ENCODE measurements at places on chromosomes 16 and 17.

- DNase-seq, result no peak
Measured at GRCh38 chr17:74297941-74298340, 23.9 kb downstream of the DNAI2 start.

DNA sequence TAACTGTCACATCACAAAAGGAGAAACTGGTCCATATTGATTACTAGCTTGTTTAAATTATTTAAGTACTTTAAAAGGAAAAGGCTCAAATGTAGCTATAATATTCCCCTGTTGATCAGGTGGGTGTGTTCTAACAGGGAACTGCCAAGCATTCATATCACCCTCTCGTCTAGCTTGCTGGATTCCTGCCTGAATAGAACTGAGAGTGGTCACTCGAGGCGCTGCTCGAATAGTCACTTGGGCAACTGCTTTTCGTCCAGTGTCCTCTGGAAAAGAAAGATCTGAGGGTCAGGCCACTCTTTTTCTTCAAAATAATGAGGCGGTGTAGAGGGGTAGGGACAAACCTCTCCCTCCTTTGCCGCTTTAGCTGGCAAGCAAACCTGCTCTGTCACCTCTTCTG is 36.4 kb upstream of the USP22 start:
- no peak for DNase-seq

DNA sequence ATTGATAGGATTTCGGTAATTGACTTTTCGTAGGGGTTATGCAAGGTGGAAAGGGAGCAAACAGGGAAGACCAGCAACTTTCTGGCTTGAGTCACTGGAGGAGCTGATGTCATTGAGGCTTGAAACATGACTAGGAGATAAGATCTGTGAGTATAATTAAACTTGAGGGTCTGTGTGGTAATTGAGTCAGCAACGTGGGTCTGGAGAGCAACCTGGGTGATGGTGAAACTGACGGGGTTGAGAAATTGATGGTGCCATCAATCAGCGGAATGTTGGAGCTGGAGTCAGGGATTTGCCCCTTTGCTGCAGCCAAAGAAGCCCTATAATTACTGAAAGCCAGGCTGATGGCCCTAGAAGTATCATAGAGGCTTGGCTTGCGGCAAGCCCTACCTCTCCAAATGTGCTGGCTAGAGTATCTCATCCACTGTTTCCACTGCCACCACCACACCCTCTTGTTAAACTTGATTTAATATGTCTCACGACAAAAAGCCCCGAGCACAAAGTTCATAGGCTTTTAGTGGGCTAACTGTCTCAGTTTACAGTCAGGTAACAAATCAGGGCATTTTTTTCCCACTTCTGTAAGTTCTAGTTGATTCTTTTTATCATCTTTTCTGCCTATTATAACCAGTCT is 186.9 kb upstream of the ELAC2 start:
- DNase-seq, result no peak

- DNase-seq, result no peak
Measured at GRCh38 chr17:74862108-74862901, 2.6 kb upstream of the GRIN2C start.

DNA sequence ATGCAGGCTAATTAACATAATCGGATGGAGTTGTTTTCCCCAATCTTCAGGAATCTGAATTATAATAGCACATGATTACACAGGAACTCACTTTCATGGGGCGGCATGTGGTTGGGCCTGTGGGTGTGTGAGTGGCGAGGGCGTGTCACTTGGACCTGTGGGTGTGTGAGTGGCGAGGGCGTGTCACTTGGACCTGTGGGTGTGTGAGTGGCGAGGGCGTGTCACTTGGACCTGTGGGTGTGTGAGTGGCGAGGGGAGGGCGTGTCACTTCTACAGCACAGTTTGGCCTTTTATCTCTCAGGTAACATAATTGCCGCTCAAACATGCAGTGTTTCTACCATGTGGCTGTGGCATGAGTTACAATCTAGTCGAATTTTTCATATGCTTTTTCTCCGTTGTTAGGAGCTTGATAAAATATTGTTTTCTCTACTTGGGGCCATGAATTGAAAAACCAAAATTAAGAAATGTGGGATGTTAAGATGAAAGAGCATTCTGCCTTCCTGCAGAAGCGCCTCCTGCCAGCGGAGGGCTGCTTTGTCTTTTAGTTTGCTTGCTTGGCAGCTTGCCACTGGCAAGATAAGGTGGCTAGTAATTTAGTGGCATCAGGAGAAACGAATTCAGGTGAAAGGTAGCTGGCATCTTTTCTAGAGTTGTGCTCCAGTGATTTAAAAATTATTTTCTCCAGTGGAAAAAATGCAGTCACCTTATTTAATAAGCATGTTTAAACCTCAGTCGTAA is 36.2 kb downstream of the USP10 start:
- DNase-seq, result no peak

GRCh38 chr17:32575852-32576251 is 89.1 kb downstream of the CDK5R1 start:
- DNase-seq, result no peak

GRCh38 chr16:75559564-75560372 is 3.7 kb upstream of the TMEM231 start:
- DNase-seq, result no peak

- no peak for DNase-seq
Measured at GRCh38 chr17:27346228-27346899, 52.5 kb downstream of the WSB1 start.

GRCh38 chr16:10589109-10589508 is 8.7 kb upstream of the EMP2 start:
- DNase-seq, result no peak

DNA sequence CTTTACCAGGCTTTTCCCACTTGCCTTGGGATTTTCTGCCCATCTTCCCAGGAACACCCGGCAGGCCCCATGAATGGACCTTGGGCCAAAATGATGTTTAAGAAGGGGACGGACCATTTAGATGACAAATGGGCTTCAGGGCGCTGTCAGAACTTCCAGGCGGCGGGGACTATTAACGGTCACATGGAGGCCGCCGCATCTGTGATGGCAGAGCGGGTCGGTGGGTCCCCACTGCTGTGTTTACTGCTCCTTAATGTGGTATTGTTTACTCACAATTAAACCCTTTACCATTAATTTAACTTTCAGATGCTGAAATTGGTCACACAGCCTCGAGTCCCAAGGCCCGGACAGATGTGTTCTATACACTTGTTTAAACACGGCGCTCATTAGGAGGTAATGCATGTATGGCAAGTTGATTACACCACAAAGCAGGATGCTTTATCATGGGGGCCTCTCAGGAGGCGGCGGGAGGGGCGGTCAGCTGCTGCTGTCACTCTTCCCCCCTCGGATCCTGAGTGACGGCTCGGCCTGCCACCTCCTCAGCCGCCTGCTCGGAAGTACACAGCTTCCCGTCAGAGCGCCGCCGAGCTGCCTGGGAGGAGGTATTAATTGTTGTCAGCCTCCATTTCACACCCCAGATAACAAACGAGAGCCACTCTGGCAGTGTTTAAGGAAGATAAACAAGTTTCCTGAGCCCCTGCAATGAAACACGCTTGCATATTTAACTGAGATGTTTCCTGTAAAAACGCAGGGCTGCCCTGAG is 83.9 kb upstream of the IRX3 start:
- peak; percentile 46 for DNase-seq

GRCh38 chr17:32007463-32008298 is 498 bp downstream of the LRRC37B start:
- no peak for DNase-seq

- no peak for DNase-seq
Measured at GRCh38 chr17:56130631-56131030, 22.6 kb upstream of the ANKFN1 start.

GRCh38 chr17:48611681-48612455 is 1.1 kb upstream of the HOXB7 start:
- no peak for DNase-seq

GRCh38 chr17:49971848-49972485 is 3.0 kb downstream of the DLX4 start:
- no peak for DNase-seq

- no peak for DNase-seq
Measured at GRCh38 chr17:82212331-82213250, at the start of gene CCDC57. TSS of gene CCDC57 (minus strand) at chr17:82212842. CDS start at chr17:82201944, 10,898 bp downstream.

GRCh38 chr16:22314661-22315626 is 17.7 kb downstream of the POLR3E start:
- DNase-seq, result peak; percentile 83

GRCh38 chr17:17815062-17815406 is 21.8 kb downstream of the SREBF1 start:
- no peak for DNase-seq

GRCh38 chr16:66441586-66442375 is 14.7 kb downstream of the BEAN1 start:
- peak; percentile 67 for DNase-seq

GRCh38 chr17:16007439-16007838 is 7.8 kb downstream of the TTC19 start:
- no peak for DNase-seq

GRCh38 chr17:75069783-75070182 is 18.0 kb upstream of the SLC16A5 start:
- no peak for DNase-seq

DNA sequence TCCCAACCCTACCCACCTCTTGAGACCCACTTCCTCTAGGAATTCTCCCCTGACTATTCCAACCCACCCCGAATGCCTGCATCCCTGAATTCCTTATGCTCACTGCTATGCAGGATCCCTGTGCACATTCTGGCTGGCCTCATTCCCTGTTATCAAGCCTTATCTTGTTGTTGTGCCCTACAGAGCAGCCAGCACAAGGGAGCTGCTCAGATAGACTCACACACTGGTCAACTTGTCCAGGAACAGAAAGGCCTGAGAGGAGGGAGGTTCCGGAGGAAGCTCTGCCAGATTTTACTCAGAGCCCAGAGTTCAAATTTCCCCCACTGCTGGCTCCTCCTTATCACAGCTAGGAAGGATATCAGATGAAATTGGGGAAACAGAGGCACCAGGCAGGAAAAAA is 24.8 kb upstream of the MYO18A start:
- peak; percentile 59 for DNase-seq

DNA sequence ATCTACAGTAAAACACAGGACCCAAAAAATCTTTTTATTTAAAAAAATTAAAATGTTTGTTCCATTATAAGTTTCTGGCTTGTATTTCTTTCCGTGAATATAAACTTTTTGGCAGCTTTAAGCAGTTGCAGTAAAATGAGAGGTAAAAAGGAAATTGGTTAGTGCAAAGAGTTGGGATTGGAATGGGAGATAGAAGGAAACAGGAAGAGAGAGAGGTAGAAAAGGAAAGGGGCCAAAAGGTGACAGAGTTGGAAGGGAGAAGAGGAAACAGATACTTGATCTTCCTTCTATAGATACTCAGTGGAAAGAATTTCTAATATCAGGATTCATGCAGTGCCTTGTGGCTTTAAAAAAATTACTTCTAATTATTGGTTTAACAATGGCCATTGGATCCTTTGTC is 63.5 kb downstream of the NQO1 start:
- DNase-seq, result no peak

- no peak for DNase-seq
Measured at GRCh38 chr16:11640987-11641817, 27.1 kb upstream of the SNN start.

DNA sequence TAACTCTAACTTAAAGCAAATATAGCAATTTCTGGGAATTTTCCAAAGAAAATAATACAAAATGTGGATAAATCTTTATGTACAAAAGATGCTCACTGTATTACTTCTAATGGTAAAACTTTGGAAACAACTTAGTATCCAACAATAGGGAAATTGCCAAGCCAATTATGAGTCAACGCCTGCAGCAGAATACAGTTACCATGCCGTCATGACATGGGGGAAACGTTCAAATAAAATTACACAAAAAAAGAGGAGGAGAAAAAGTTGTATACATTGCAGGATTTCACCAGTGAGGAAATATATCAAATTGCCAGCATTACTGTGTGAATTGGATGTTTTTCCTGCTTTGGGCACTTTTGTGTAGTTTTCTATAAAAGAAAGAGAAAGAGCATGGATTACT is 469.6 kb downstream of the SOX9 start:
- no peak for DNase-seq

GRCh38 chr16:50050802-50051201 is 15.0 kb upstream of the HEATR3 start:
- DNase-seq, result no peak

DNA sequence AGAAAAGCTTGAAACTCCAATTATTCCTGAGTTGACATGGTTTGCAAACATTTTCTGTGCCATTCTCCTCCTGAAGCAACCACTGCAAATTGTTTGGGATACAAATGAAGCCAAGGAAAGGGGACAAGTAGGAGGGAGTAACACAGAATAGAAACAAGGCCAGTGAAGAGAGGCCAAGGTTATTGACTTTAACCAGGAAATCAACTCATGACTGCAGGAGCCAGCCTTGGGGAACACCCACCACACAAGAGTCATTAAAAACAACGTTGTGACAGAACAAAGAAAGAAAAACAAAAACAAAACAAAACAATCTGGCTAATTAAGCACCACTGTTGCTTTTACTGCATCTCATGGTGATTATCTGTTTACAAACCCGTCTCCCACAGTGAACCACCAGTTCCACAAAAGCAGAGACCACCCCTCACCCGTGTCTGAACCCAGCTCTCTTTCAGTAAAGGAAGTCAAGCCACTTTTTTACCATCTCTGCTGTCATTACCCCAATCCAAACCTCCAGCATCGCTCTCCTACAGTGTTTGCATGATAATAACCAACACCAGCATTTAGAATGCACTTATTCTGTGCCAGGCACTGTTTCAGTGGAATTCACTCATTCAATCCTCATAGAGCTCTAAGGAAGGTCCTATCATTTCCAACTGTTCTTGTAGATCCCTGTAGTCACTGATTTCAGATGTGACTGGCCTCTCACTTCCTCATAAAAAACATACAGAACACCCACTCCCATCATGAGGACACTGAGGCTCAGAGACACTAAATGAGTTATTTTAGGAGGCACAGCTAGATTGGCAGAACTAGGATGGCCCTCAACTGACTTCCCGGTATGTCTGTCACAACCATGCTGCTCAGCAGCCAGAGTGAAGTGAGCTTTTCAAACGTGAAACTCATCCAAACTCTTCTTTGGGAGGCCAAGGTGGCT is 2.0 kb downstream of the ZDHHC1 start:
- DNase-seq, result no peak
